Stromal cell of bone marrow (primary cell): ENCODE measurements at places on chromosomes 2 and 18.
A peak's percentile ranks its signal among the peaks of the same experiment; 100 is the strongest.

GRCh38 chr18:72375618-72376017 lies 168.5 kb downstream of the CBLN2 start:
- DNase-seq, result peak; percentile 4

GRCh38 chr2:176084611-176085119 lies 903 bp upstream of the EVX2 start:
- DNase-seq, result no peak

- DNase-seq, result peak; percentile 43
Observed at GRCh38 chr18:9741793-9742523, 33.9 kb downstream of the RAB31 start.

DNA sequence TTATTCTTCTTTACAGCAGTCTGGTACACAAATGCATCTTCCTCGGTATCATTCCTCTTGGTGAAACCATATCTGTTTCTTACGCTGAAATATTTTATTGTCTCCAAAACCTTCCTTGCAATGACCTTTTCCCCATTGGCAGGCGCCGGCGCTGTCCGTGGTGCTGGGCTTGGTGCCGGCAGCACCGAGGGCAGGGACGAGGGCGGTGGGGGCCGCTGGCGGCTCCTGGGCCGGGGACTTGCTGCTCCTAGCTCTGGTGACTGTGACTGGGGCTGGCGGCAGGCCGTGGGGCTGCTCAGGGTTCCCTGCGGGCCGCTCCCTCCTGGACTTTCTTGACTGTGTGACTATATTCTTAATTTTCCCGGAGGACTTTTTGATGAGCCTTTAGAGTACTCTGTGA lies 72.5 kb downstream of the GPR39 start:
- DNase-seq, result no peak

- peak; percentile 84 for DNase-seq
Observed at GRCh38 chr2:26244309-26245230, at the start of the genes HADHA and HADHB. Gene HADHA, minus strand, starts transcription at chr2:26244632. Its CDS starts 36 bp downstream, at chr2:26244596. Gene HADHB, plus strand, starts transcription at chr2:26244939. Its CDS starts 9,316 bp downstream, at chr2:26254255.

DNA sequence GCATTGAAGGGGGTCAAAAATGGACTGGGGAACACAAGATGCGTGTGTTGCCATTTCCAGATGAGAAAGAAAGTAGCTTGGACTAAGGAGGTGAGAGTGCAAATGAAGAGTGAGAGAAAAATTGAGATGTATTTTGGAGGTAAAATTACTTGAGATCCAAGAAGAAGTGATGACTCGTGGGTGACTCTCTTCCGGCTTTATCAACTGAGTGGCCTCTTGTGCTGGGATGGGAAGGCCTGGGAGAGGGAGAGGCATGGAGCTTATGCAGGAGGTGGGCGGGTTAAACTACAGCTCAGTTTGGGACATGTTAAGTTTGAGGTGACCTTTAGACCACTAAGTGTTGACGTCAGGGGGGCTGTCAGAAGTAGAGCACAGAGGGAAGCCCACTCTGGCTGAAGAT lies 34.9 kb downstream of the SULT1C2 start:
- DNase-seq, result peak; percentile 36

DNA sequence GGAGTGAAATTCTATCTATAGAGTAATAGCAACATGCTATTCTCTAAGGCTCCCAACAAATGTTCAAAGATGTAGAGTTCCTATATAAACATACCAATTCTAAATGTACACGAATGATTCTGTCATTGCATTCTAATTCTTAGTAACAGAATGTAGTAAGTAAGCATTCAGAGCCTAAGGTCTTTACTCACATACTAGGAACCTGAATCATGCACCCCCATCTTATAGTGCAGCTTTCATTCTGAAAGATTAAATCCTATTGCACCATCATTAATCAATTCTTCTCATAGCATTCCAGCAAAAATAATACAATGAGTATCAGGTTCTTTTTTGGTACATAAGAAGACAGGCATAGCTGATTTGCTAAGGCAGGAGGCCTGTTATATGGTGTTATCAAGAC lies 230.0 kb downstream of the NCKAP5 start:
- no peak for DNase-seq

GRCh38 chr2:63446658-63447057 lies 141.6 kb downstream of the WDPCP start:
- DNase-seq, result no peak

DNA sequence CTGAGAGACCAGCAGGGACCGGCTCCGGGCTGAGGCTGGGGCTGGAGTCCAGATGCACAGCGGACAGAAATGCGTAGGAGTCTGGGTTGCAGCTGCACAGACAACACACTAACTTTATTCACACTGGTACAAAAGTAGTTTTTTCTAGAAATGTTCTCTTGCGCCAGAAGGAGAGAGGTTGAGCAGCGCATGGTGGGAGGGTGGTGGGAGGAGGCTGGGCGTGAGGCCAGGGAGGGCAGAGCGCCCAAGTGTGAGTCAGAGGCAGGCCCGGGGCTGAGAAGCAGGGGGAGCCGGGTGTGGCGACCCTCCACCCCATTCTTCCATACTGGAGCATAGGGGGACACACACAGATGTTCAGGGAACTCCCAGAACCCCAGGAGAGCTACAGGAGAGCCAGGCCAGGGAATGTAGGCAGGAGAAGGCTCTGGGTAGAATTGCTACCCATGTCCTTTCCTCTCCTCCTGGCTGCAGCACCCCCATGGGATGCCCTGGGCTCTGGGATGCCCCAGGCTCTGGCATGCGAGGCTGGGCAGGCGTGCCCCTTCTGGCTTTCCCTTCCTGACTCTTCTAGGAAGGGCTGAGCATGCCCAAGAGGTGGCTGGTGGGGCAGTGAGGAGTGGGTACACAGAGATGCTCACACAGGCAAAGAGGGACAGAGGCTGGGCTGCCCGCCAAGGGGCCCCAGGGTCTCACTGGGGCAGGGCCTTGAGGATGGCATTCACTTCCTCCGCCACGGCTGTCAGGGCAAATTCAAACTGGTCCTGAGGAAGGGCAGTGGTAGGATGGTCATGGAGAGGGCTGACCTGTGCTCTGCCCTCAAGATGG lies 10.6 kb downstream of the DNAJB2 start:
- DNase-seq, result peak; percentile 78

DNA sequence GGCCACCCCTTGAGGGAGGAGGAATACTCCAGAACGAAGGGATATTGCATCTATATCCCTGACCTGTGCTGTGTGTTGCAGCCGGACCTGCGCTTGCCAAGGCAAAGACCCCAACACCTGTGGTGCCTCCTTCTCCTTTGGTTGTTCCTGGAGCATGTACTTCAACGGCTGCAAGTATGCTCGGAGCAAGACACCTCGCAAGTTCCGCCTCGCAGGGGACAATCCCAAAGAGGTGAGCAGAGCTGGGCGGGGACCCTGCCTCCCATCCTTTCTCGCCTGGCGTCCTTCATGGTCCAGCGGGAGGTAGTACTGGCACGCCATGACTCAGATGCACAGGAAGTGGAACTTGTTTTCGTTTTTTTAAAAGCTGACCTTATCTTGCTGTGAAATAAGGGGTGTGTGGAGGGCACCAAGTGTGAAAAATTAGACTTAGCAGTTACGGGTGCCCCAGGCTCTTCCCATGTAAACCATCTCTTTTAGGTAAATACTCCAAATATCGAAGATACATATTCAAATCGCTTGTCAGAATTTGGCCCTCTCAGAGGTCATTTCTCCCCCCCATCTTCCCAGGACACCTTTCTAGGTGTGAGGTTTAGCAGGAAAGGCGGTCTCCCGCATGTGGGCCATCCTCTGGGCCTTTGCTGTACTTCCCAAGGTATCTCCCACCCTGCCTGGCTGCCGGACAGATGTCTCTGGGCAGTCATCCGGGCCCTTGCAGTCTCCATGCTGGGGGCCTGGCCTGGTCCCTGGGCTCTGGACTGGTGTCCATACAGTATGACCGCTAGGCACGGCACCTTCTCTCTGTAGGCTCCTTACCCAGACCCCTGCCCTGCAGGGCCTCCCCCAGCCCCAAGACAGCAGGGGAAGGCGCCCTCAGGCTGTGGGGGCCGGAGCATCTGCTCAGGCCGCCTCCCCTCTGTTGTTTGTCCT lies 57.6 kb downstream of the BOLA3 start:
- DNase-seq, result no peak

DNA sequence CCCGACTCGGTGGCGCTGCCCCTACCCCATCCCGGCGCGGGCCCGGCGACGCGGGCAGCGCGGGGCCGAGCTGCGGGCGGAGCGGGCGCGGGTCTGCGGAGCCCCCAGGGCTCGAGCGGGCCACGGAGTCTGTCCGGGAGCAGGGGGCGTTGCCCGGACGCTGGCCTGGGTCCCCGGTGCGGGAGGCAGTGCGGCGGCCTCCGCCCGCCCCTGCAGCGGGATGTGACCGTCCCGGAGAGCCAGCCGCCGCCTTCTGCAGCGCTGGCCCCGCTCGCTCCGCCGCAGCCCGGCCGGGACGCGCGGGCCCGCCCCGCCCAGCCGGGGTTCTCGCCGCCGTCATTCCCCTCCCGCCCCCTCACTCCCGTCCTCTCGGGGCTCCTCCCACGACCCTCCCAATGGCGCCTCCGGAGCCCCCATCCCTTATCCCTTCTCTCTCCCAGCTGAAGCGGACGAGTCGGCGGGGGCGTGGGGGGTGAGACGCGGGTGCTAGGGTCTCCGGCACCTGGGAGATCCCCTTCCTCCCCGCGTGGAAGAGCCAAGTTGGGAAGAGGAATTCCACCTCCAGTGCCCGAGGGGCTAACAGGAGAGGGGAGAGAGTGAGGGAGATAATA lies at the start of gene FNDC4:
Gene FNDC4 (minus strand): TSS at position 257 of the 611 bp plus-strand sequence. CDS start 521 bp downstream, outside the sequence.
- no peak for DNase-seq

DNA sequence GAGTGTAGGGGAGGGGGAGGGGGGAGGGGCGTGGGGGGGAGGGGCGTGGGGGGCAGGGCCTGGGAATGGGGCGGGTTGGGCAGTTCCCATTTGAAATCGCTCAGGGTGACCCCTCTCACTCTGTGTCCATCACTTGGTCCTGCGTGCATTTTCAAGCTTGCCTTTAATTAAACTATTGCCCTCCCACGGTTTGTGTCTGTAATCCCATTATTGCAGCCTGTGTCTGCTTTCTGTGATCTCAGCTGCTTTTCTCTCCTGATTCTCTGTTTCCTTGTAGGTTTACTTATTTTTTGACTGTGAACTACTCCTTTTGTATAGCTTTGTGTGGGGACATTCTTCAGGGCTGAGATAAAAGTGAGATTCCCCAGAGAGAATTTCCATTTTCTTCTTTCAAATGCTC lies 1.3 kb downstream of the DCDC2C start:
- DNase-seq, result no peak

DNA sequence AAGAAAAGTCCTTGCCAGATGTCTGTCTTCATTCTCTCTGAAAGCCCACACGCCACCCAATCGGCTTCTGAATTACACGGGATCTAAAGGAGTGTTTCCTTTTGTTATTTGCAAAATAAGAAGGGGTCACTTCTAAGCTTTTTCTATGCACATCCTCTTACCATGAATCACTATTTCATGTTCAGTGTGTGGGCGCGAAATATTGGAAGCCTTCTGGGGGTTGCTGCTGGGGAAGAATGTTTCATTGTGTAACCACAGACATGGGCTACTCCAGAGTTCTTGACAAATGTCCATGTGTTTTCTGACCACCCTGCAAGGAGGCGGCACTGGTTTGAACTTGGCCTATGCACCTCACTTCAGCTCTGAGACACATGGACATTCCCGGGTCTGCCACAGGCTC lies 133.6 kb upstream of the APCDD1 start:
- peak; percentile 31 for DNase-seq

GRCh38 chr2:47109007-47109375 lies 46.1 kb downstream of the STPG4 start:
- no peak for DNase-seq

DNA sequence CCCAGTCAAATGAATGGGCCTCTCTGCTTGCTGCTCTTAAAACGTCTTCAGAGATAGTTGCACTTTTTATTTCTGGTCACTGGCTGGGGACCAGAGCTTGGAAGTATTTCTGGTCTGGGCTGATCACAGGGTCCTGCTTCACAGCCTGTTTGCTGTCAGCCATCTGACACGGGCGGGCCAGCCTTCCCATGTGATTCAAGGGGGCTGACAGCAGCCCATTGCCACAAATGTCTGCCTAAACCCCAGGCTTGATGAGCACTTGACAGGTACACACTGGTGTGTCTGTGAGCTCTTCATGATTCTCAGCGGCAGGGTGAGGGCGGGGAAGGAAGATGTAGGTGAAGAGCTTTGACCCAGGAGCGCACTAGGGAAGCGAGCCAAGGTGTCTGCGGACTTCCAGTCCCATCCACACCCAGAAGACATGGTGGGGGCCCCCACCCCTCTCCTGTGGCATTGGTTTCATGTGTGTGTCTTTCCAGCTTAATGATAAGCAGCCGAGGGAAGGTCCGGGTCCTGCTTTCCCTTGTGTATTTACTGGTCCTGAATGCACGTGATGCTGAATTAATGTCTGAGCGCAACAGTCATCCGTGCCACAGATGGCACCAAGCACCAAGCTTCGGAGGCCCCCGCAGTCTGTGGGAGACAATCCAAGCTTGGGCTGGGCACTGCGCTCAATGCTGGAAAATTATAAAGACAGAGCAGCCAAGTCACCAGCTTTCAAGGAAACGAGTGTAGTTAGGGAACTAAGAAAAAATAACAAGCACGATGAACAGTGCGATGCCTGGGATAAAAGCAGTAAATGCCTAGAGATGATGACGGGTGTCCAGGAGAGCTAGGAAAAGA lies 73.3 kb downstream of the SH3BP4 start:
- no peak for DNase-seq

- DNase-seq, result no peak
Observed at GRCh38 chr2:30645745-30646119, 161.5 kb downstream of the CAPN13 start.

- DNase-seq, result no peak
Observed at GRCh38 chr2:1927896-1928568, 183.7 kb upstream of the PXDN start.
